ENCODE measurements at places on chromosomes 16 and 17. TPM values are rescaled to one million over a fixed set of nuclear protein-coding genes. Genes with fewer than 3 reads are reported as not detected.

SLC16A11 gene
- total RNA-seq, result 0.84 TPM

- DNase-seq, result no peak
These were observed 41.5 kb upstream of the CBFA2T3 start for GRCh38 chr16:89018282-89019158.

GRCh38 chr17:4152471-4152870 lies 9.5 kb downstream of the CYB5D2 start:
- no peak for DNase-seq

DNA sequence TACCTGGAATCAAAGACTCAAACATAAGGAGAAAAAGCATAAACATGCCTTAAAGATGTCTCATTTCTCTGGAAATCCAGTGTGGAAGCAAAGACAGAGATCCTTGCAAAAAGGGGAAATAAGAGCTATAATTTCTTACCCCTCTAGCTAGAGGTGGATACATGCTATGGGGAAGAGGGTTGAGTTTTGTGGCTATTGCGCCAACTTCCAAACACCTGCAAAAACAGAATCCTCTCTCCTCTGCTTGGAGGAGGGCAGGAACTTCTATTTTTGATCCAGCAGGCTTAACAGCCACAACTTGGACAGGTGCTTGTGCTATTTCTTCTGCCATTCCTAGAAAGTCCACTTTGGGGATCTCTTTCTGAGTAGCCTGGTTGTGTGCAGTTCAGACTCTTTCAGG lies 21.5 kb upstream of the NUDT7 start:
- DNase-seq, result no peak
